ENCODE measurements at places on chromosomes 12 and 14.
A peak's percentile ranks its signal among the peaks of the same experiment; 100 is the strongest.

DNA sequence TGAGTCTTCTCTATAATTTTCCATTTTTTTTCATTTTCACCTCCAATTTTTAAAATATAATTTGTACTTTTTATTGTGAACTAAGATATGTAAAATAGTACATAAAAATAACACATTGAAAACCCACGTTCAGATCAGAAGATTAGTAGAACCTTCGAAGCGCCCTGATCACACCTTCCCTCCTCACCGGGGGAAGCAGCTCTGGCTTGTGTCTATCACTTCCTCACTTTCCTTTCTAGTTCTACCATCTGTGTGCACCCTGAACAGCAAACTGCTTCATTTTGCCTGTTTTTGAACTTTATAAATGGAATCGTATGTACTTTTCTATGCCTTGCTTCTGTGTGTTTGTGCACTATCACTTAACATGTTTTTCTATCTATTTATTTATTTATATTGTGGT lies 11.8 kb upstream of the CD27 start:
- DNase-seq: no peak

GRCh38 chr12:115035535-115036107 lies 351.6 kb upstream of the TBX3 start:
- DNase-seq: no peak

GRCh38 chr14:49893309-49894213 lies 679 bp downstream of the ARF6 start:
- peak; percentile 47 for DNase-seq

- no peak for DNase-seq
Observed at GRCh38 chr14:105602243-105602750, 75.9 kb downstream of the TMEM121 start.

DNA sequence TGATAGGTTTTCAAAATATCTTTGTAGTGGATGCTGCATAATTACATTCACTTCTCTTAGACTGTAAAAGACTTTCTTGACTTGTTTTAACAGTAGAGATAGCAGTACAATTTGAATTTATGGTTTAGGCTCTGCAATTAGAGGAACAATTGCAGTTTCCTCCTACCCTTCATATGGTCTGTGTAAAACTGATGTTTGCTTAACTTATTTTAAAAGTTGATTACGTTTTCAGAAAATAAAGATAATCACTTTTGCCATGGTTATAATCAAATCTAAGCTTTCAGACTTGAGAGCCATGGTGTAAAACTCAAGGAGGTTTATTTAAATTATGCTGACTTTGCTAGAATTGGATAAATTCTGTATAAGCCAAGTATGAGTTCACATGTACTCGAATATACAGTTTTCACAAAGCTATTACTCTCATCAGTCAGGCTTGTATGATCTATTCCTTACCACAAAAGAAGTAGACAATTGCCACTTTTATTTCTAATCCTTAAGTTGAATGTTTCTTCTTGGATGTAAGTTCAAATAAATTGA lies 2.5 kb upstream of the MAPK1IP1L start:
- DNase-seq: no peak

- no peak for DNase-seq
Observed at GRCh38 chr12:95767703-95768102, 22.9 kb downstream of the NTN4 start.

- DNase-seq: no peak
Observed at GRCh38 chr12:44677724-44678123, 198.4 kb downstream of the NELL2 start.

DNA sequence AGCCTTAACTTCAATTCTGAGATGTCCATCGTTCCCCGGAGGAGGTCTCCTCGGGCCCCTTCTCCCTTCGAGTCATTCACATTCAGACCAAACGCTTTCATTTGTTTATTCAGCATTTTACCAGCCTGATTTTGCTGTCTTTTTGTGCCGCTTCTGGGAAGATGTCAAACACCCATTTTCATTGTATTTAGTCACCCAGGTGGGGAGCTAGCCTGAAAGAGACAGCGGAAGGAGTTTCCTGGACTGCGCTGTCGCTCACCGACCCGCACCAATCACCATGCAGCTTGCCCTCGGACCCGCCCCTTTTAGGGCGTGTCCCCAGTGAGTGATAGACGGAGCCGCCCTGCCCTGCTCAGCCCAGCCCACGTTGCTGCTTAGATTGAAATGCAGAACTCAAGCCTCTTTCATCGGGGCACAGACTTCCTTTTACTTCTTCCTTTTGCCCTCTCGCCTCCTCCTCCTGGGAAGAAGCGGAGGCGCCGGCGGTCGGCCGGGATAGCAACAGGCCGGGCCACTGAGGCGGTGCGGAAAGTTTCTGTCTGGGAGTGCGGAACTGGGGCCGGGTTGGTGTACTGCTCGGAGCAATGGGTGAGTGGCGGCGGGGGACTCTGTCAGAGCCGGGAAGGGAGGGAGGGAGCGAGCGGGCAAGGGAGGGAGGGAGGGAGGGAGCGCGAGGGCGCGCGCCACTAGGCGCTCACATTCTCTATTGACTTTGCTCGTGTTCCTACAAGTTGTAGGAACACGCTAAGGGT lies at the start of gene PAX9:
TSS of gene PAX9 (plus strand) at position 355 of the 752 bp plus-strand sequence. CDS start at position 585, 230 bp downstream.
- no peak for DNase-seq

DNA sequence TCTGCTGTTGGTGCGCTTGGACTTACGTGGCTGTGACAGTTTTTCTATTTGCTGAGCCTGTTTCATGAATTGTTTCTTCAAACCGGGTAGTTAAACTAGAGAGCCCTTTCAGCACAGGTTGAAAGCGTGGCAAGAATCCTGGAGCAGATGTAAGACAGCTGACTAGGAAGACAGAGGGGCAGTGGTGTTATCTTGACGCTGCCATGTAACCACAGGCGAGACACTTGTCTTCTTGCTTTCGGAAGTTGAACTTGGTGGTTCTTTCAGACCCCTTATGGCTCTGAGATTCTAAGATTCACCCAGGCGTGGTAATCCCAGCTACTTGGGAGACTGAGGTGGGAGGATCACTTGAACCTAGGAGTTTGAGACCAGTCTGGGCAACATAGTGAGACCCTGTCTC lies 4.3 kb downstream of the EMP1 start:
- no peak for DNase-seq

- DNase-seq: peak; percentile 12
Observed at GRCh38 chr12:48296586-48297282, 54.0 kb downstream of the ZNF641 start.

GRCh38 chr12:26266881-26267280 lies 71.5 kb downstream of the SSPN start:
- no peak for DNase-seq

DNA sequence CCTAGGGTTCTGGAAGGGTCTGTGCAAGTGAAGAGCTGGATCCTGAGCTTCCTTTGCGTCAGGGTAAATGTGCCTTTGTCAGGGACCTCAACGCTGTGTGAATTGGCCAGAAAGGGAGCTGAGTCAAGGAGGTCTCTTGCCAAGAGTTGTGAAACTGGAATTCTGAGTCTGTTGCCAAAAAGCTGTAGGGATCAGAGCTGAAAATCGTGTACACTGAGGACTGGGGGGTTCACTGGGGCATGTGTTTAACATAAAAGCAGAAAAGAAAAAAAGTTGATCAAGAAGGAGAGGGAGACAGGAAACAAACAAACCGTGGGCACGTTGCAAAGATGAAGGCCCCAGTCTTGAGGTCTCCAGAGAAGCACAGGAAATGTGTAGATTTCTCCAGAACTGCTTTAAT lies 1081.5 kb downstream of the VRK1 start:
- DNase-seq: no peak

DNA sequence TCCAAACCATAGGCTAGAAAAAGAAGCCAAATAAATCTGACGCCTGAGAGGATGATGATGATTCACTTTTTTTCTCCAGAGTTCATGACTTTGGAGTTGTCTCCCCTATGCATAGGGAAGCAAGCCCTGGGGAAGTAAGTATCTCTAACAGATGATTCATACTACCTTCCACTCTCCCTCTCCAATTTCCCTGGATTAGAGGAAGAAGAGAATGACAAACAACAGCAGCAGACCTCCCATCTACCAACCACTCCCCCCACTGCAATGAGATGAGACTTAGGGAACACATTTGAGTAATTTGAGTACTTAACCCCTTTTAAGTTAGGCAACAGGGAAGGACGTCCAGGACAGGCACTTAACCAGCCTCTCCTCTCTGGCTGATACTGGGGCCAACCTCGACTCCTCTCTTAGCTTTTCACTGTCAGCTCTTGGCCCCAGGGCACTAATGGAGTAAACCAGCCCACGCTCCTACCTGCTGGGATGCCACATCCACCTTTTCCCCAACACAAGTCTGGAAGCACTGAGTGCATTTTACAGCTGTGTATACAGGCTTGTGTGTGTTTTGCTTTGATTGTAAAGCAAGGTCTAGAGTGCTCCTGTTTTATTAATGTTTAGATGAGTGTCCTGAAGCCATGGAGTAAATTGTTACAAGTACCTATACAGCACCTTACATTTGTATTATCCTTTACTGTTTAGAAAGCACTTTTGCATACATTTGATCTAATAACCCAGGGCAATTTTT lies 180.7 kb downstream of the PHLDA1 start:
- DNase-seq: no peak

DNA sequence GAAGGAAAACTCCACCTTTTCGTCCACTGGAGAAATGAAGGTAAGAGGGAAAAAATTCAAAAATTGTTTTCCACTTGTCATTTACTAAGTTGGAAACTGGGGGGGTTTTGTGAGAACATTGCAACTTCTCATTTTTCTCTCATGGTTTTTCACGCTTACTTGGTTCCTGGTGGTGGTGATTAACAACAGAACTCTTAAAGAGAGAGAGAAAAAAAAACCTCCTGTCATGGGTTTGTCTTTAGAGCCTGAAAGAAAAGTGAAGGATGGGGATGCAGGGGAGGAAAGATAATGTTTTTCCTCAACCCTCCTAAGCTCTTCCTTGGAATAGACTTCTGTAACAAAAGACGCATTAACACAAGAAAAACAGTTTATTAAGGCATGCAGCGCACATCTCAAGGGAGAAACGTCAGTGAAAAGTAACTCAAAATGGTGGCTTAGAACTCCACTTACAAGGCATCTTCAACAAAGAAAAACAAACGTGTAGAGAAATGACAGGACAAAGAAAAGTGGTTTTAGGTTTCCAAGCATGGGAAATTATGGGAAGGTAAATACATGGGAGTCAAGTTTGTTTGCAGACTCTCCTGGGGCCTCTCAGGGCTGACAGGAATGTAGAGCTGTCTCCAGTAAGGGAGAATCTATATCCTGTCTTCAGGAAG lies 81.9 kb upstream of the ATF7IP start:
- no peak for DNase-seq

DNA sequence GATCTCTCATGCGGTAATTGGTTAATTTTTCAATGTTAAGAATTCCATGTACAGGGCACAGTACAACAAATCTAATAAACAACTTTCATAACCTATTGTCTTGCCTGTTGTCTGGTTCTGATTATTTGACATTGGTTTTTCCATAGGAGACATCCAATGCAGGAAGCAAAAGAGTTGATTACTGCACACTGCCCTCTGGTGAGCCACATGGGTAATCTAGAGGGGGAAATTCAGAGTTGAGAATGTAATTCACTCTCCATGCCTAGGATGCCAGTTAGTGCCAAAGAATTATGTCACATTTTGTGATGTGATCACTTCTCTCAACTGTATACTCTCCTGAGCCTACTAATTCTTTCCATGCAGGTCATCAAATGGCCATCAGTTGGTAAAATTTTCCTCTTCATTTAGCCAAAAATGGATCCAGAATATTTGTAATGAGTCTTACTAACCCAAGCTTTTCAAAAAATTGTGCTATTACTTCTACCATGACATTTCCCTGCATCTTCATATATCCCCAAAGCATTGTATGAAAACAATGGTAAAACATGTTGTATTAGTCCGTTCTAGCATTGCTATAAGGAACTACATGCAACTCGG lies 17.7 kb upstream of the CCDC91 start:
- no peak for DNase-seq

GRCh38 chr12:72304751-72305150 lies 32.6 kb downstream of the TRHDE start:
- DNase-seq: no peak

- DNase-seq: no peak
Observed at GRCh38 chr12:19234171-19234704, 104.7 kb downstream of the PLEKHA5 start.

GRCh38 chr12:2053691-2054090 lies 904 bp downstream of the CACNA1C start:
- no peak for DNase-seq

- no peak for DNase-seq
Observed at GRCh38 chr12:94602024-94602423, 48.3 kb downstream of the TMCC3 start.

- no peak for DNase-seq
Observed at GRCh38 chr14:73058922-73059673, 764 bp downstream of the RBM25 start.

DNA sequence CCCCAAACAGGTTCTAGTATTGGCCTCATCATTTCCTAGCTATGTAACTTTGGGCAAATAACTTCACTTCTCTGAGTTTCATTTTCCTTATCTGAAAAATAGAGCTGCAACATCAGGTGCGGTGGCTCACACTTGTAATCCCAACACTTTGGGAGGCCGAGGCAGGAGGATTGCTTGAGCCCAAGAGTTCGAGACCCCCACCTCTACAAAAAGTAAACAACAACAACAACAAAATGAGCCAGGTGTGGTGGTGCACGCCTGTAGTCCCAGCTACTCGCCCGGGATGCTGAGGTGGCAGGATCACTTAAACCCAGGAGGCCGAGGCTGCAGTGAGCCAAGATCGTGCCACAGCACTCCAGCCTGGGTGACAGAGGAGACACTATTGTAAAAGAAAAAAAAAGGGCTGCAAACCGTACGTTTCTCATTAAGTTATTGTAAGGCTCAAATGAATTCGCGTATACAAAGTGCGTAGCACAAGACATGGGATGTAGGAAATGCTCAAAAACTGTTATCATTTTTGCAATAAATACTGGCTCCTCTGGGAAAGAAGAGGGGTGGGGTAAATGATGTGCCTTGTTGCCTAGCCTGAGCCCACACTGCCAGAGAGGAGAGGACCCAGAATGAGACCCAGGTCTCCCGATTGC lies 903 bp downstream of the C12orf76 start:
- DNase-seq: no peak

- DNase-seq: no peak
Observed at GRCh38 chr12:105949391-105949790, 189.4 kb downstream of the NUAK1 start.
